ENCODE measurements at places on chromosomes 6 and 20.
A peak's percentile ranks its signal among the peaks of the same experiment; 100 is the strongest.

- DNase-seq = no peak
These were observed 68.8 kb downstream of the GJA1 start for GRCh38 chr6:121504227-121504626.

- DNase-seq = no peak
These were observed 7.1 kb downstream of the RPS6KA2 start for GRCh38 chr6:166619912-166620311.

DNA sequence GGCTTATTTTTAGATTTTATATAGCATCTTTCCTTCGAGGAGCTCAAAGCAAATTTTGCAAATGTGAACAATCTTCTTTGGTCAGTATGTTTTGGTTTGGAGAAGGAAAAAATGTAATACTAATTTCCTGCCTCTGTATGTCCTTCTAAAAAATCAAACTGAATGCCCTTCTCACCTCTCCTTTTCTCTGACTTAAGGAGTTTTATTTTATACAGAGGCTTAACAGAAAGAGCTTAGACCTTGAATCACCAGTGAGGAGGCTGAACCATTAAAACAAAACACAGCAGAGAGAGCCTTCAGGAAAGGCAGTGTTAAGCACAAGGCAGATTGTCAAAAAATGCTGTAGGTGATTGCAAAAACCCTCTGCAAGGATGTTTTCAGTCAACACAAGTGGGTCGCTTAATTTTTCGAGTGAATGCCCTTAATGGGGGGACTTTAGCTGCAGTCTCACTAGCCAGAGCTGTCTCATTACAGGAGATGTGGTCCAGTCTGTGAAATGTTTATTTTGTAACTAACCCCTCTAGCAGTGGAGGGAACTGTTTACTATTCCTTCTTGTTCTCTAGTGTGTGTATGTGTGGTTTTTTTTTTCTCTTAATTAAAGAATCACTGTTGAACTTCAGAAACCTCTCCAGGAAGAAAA is 481.3 kb upstream of the CITED2 start:
- no peak for DNase-seq

GRCh38 chr20:57693002-57693582 is 16.7 kb downstream of the PMEPA1 start:
- DNase-seq = no peak

DNA sequence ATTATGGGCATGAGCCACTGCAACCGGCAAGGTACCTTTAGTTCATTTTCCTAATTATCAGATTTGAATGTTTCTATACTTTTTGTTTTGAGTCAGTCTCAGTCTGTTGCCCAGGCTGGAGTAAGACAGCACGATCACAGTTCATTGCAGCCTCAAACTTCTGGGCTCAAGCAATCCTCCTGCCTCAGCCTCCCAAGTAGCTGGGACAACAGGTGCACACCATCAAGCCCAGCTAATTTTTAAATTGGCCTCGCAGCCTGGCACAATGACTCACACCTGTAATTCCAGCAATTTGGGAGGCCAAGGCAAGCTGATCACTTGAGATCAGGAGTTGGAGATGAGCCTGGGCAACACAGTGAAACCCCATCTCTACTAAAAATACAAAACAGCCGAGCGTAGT is 24.4 kb downstream of the STAU1 start:
- DNase-seq = no peak

DNA sequence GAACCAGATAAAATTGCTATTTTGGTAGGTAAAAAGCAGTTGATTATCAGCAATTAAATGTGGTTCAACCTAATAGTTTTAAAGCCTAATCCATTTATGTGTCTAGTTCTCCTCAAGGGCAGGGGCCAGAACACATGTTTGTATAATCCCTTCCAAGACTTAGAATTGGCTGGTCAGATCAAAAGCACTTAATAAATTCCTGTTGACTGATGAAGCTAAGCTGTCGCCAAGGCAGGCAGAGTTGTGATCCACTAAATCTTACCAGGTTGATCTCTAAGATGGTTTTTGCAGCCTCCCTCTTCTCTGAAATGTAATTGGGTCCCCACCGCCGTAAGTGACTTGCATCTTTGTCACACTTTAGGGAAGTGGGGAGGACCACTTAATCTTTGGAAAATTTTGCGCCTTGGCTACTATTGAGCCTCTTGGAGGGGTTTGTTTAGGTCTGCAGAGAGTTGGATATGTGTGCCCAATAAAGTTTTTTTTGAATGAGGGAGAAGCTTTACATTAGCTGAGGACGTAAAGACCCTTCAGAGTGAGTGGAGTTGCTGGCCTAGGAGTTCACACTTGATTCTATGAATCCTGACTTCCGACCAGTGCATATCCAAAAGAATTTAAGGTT is 65.9 kb downstream of the PHF20 start:
- no peak for DNase-seq

DNA sequence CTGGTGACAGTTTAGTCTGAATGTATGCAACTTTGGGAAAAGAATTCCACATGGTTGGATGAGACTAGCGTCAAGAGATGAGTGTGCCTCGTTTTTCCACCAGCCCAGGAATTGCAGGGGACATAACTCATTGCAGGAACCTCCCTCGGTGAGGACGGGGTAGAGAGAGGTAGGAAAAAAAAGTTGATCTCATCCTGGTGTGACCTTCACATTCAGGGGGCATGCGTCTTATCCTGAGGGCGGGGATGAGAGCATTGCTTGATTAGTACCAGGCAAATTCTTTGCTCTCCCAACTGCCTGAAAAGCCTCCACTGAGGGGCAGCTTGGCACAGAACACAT is 11.8 kb downstream of the TLDC2 start:
- no peak for DNase-seq

- DNase-seq = no peak
These were observed 79.4 kb upstream of the SUPT3H start for GRCh38 chr6:45457141-45457540.

GRCh38 chr6:77010931-77011542 is 452.3 kb downstream of the HTR1B start:
- no peak for DNase-seq

DNA sequence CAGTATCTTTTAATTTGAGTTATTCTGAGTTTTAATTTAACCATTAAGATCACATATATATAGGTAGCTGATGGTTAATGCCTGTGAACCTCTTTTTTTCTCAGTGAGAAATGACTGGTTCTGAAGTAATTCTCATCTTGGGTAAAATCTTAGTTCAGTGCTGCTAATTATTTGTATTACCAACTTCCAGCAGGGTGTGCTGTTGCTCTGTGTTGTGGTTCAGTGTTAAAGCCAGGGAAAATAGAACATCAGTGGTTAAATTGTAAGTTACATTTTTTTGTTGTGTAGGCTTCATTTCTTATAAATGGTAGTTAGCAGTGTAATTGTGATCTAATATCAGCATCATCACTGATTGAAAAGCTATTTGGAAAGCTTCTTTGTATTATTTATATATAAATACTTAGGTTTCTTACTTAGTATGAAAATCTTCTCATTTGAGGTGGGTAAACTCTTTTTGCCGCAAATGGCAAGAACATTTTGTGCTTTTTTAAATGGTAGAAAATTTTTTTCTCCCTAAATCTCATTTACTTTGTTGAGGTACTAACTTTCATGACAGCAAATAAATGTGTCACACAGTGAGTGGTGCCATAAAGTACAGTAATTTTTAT is 43.7 kb downstream of the CDC5L start:
- DNase-seq = peak; percentile 12

DNA sequence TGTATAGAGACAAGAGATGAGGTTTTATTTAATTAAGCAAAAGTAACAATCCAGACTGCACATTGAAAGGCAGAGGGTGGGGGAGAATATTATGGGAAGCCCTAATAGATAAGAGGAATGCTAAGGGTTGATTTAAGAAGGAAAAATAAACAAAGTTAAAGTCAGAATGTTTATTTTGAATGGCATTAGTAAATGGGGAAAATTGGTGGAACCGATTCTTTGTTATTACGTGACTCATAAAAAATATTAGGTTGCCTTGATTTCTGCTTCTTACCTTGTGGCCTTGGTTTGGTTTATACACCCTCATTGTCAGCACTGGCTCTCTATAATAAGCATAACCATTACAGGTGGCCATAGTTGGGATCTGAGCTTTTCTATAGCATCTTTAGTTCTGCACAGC is 674.8 kb upstream of the CITED2 start:
- DNase-seq = no peak

GRCh38 chr6:134359302-134359701 is 41.4 kb upstream of the SGK1 start:
- no peak for DNase-seq

- no peak for DNase-seq
These were observed 40.2 kb downstream of the PLAGL1 start for GRCh38 chr6:143967706-143968376.

GRCh38 chr6:14012313-14013030 is 87.7 kb downstream of the RNF182 start:
- DNase-seq = no peak

DNA sequence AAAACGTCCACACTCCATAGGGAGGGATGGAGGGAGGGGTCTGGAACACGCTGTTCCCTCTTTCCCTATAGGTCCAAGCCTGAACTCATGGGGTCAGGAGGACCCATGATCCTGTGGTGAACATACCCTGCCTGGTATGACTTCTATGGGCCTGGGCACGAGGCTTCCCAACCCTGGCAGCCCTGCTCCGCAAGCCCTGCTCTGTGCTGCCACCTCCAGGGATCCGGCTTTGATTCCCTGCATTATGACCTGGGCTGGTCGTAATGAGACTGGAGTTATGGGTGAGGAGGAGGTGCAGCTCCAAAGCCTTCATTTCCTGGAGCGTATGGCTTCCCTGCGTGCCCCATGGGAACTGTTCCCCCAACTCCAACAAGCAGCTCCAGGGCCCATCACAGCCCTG is 54.9 kb downstream of the CDH22 start:
- no peak for DNase-seq

DNA sequence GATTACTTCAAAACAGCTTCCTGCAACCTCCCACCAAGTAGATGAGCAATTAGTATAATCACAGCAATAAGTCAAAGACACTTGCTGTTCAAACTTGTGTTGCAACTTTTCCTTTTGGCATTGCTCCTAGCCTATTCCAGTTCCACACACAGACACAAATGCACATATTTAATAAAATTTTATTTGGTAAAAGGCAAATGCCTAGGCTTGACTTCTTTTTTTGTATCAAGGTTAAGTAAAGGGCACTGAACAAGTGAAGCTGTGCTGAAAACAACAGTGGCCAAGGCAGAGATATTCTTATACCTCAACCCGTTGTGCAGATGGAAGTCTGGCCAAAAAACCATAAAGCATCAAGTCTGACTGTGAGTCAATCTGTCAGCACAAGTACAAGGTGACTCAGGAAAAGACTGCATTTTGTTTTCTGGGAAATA is 708.4 kb upstream of the CITED2 start:
- no peak for DNase-seq

DNA sequence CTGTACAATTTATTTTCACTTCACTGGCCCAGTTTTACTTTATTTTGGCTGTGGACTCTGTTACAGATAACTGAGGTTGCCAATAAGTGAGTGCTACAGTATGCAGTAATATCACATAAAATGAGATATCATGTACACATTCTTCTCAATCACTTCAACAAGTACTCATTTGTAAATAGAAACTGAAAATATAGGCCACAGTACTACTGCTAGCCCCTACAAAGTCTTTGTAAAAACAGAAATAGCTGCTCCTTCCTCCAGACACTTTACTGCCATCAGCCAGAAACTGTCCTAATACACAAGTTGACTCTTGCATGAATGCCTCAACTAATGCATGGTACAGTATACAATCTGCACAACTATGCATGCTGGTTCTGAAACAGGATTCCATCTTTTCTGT is 9.2 kb downstream of the DTNBP1 start:
- no peak for DNase-seq

- no peak for DNase-seq
These were observed 13.4 kb downstream of the CCDC167 start for GRCh38 chr6:37486121-37486839.

DNA sequence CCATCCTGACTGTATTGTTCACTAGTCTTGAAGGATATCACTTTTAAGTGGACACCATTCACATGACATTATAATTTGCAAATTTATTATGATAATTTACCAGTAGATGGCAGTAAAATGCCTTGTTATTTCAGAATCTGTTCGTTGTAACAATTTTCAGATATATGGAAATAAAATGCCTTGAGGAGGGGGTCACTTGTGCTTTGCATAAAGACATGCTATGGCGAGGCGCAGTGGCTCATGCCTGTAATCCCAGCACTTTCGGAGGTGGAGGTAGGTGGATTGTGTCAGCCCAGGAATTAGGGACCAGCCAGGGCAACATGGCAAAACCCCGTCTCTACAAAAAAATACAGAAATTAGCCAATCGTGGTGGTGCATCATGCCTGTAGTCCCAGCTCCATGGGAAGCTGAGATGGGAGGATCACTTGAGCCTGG is 9.0 kb upstream of the NCOA6 start:
- DNase-seq = no peak

GRCh38 chr20:19605786-19606485 is 152.1 kb upstream of the RIN2 start:
- no peak for DNase-seq

- DNase-seq = no peak
These were observed 223.6 kb upstream of the CITED2 start for GRCh38 chr6:139597771-139598755.

DNA sequence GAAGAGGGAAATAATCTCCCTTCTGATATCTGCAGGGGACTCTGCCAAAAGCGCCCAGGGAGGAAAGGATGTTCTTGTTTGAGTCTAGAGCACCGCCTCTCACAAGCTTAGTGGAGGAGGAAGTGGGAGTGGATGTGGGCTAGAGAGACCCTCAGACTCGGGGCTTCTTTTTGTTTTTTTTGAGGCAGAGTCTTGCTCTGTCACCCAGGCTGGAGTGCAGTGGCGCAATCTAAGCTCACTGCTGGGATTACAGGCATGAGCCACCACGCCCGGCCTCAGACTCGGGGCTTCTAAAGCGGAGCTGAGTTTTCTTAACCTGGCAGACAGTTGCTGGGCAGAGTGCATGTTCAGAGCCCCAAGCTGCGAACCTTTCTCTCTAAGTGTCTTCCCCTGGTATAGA is 310.8 kb downstream of the BMP7 start:
- DNase-seq = no peak

DNA sequence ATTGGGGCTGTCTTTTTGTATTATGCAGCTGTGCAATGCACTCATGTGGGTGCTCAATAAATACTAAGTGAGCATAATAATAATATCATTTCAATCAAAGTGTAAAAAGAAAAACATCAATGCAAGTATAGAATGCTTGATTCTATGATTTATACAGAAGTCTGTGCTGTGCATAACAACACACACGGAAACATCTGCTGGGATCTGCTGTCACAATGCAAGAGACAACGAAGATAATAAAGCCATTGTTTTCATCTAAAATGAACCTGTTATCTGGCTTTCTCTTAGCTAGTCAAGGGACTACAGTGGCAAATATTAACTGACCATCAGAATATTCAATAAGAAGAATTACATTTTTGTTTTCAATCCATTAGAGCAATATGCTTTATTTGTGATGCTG is 1156.9 kb upstream of the MAP3K7 start:
- DNase-seq = no peak

GRCh38 chr6:34391786-34392496 is 528 bp downstream of the NUDT3 start:
- peak; percentile 42 for DNase-seq

- no peak for DNase-seq
These were observed 8.4 kb downstream of the ENTPD6 start for GRCh38 chr20:25203871-25204320.

Measured in stimulated activated CD4-positive, alpha-beta T cell treated with anti-CD3 and anti-CD28 coated beads, Interleukin-4, amount 100 ng/mL, for 4 hours (primary cell).